ENCODE measurements at places on chromosomes 5 and 9.

DNA sequence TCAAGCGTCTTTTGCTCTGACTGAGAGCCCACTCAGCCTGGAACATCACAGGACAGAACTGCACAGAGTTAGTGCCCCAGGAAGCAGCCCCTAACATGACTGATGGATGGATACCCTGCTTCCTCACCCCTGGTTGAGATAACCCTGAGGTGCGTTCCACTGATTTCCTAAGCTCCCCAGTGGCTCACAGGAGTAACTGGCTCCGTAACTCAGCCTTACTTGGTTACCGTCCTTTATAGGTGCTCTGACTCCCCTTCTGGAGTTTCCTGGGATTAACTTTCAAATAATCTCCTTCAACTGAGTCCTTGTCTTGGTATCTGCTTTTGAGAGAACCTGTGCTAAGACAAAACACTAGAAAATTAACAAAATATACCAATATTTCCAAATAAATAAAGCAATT, 449.5 kb downstream of the AGTPBP1 start:
- DNase-seq: no peak

DNA sequence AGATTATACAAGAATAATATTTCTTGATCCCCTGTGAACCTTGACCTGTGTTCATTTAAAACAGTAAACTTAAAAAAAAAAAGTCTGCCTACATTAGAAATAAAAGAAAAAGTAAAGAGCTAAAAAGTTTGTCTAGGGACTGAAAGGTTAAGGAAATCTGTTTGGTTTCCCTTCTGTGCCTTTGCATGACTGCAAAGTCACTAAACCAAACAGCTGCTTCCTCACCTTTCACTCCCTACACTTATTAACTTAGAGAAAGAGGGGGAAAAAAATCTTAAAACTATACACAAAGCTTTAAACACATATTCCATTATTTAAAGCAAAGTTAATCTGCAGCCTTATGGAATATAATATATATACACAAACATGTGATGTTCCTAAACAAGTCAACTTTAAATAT, 65.1 kb downstream of the ZFR start:
- DNase-seq: no peak

DNA sequence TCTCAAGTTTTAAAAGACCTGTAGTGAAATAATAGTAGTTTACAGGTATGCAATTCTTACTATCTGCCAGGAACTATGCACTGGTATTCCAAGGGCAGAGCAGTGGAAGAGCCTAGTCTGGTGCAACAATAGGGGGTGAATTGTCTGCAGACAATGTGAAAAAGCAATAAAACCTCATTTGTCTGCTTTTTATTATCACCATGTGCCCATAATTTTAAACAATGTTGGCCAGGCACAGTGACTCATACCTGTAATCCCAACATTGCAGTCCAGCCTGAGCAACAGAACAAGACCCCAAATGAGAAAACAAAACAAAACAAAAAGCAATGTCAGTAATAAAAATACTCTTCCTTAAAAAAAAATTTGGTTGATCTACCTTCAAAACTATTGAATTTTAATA, 12.2 kb upstream of the SLC44A1 start:
- no peak for DNase-seq

DNA sequence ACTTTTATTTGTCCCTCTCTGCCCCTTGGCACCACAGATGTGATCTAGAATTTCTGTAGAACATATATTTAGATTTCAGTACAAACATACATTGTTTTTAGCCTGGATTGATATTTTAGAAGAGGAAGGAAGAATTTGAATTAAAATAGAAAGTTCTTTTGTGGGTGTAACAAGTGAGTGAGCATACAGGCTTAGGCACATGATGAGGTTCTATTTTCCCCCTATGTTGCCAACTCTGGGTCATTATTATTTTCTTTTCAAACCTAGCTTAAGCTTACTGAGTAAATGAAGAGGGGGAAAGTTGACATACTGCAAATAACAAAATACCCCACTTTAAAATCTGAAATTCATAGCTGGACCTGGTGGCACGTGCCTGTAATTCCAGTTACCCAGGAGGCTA, 102.9 kb downstream of the GCNT1 start:
- DNase-seq: no peak

DNA sequence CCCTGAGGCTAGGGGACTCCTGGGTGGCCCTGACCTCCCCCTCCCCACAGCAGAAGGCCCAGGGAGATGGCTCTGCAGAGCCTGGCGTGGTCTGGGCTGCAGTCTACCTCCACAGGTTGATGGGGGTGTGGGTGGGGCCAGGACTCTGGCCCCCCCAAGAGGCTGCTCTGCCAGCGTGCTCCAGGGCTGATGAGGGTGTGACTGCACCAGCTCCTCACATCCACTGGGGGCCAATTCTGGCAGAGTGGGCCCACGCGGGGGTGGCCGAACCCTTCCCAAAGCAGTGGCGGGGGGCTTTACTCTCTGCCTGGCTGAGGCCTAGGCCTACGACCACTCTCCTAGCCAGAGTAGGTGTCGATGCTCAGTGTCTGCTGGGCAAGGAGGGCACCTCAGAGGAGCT, 28.0 kb upstream of the UBAC1 start:
- DNase-seq: no peak
